Astrocyte (in vitro differentiated cells and primary cell): ENCODE measurements at places on chromosomes 7 and 10.

GRCh38 chr7:117621075-117621618 lies 141.3 kb downstream of the CFTR start:
- no peak overlapping the region for H3K27ac ChIP-seq
- no peaks in the 10 kb centered on the region for H3K4me1 ChIP-seq
- H3K36me3 ChIP-seq, result no peaks in the 10 kb centered on the region
- H3K4me3 ChIP-seq, result no peak overlapping the region
- no peaks in the 10 kb centered on the region for H3K27me3 ChIP-seq

- H3K4me3 ChIP-seq, result no peak overlapping the region
- H3K27ac ChIP-seq, result no peak overlapping the region
- no peak for DNase-seq
- H3K36me3 ChIP-seq, result no peaks in the 10 kb centered on the region
These were observed 49.5 kb downstream of the VSTM2A start for GRCh38 chr7:54591404-54592386.

DNA sequence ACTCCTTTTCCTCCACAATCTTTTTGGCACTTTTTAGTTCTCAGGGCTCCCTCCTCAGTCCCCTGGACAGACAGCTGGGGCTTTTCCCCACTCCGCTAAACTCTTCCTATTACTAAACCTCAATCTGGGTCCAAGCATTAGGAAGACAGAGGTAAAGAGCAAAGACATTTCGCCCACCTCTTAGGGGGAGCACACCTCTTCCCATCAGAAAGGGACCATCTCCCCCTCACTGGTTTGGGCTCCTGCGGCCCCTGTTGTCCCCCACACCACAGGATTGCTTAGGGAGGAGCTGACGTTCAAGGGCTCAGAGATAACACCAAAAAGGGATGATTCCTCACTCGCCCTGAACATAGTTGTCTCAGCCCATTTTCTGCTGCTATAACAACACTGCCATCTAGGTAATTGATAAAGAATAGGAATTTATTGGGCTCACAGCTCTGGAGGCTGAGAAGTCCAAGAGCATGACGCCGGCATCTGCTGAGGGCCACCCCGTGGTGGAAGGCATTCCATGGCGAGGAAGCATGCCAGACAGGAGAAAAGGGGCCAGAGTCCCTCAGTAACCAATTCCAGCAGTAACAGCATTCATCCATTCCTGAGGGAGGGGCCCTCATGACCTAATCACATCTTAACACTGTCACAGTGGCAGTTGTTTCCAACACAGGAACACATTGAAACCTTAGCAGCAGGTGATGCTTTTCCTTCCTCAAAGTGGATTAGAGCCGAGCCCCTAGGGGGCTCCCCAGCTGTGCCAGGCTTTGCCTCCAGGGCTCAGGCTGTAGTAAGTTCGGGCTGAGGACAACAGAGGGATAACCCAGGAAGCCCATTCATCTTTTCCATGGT lies 209.6 kb downstream of the EBF3 start:
- H3K4me1 ChIP-seq, result no peaks in the 10 kb centered on the region
- no peaks in the 10 kb centered on the region for H3K36me3 ChIP-seq
- no peak for DNase-seq
- no peak overlapping the region for H3K4me3 ChIP-seq
- peaks cover 2% of the 10 kb centered on the region for H3K27me3 ChIP-seq
- H3K27ac ChIP-seq, result no peak overlapping the region

DNA sequence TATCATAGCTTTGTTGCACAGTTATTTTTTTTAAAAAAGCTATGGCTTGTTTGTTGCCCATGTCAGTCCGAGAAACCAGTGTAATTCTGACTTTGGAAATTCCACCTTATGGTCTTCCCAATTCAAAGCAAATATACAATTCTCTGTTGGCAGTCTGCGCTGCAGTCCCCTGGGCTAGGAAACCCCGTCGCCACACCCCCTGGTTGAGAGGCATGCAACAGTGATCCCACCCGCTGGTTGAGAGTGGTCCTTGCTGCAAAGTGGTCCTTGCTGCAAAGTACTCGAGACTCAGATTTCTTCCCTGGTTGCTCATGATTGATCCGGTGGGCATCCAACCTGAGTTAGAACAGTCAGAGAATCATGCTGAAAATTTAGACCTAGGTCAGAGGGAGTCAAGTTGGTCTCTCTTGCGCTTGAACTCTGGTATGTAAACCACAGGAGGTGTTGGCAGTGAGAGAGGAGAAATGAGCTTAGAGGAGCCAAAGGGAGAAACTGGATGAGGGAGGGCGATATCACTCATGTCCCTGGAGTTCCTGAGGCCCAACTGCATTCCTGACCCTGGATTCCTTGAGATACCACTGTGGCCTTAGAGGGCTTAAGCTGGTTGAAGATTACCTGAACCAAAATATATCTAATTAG lies 45.0 kb upstream of the STK17A start:
- no peak overlapping the region for H3K4me3 ChIP-seq
- no peaks in the 10 kb centered on the region for H3K36me3 ChIP-seq
- no peak overlapping the region for H3K27ac ChIP-seq

DNA sequence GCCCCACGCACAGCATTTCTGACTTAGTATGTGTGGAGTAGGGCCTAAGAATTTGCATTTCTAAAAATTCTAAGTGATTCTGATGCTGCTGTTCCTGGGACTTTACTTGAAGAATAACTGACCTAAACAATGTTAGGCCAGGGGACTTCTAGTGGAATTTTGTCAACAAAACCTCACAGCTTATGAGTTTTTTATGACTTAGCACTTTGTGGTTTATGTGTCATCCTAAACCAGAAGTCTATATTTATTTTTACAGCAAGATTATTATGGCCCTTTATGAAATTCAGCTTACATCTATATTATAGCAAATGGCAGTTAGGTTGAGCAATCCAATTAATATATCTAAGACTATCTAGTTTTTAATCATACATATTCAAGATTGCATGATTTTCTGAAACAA lies 24.6 kb upstream of the BET1 start:
- peak; percentile 73 for DNase-seq
- no peak overlapping the region for H3K27ac ChIP-seq
- H3K27me3 ChIP-seq, result peaks cover 5% of the 10 kb centered on the region
- H3K36me3 ChIP-seq, result no peaks in the 10 kb centered on the region
- peaks cover 4% of the 10 kb centered on the region for H3K4me1 ChIP-seq

DNA sequence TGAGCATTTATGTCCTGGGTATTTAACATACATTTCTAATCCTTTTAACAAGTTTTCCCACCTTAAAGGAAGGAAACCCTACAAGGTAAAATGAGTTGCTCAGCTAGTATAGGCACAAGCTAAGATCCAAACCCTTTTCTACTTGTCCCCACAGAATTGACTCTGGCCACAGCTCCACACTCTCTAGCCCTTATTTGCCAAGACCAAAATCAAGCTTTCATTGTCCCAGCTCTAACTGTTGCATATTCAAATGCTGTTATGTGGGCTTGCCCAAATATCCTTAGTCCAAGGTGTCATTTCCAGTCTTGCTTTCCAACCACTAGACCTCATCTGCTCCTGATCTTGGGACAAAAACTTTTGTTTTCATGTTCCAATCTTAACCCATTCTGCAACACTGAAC lies 31.3 kb upstream of the LSM8 start:
- no peak overlapping the region for H3K4me3 ChIP-seq
- no peaks in the 10 kb centered on the region for H3K36me3 ChIP-seq
- no peaks in the 10 kb centered on the region for H3K27me3 ChIP-seq
- no peak for DNase-seq
- no peak overlapping the region for H3K27ac ChIP-seq
- H3K4me1 ChIP-seq, result no peaks in the 10 kb centered on the region

GRCh38 chr7:135160098-135160857 lies 10.2 kb downstream of the CYREN start:
- no peak overlapping the region for H3K4me3 ChIP-seq
- no peaks in the 10 kb centered on the region for H3K27me3 ChIP-seq
- H3K4me1 ChIP-seq, result peaks cover 6% of the 10 kb centered on the region
- DNase-seq, result peak; percentile 33
- peaks cover 2% of the 10 kb centered on the region for H3K36me3 ChIP-seq

DNA sequence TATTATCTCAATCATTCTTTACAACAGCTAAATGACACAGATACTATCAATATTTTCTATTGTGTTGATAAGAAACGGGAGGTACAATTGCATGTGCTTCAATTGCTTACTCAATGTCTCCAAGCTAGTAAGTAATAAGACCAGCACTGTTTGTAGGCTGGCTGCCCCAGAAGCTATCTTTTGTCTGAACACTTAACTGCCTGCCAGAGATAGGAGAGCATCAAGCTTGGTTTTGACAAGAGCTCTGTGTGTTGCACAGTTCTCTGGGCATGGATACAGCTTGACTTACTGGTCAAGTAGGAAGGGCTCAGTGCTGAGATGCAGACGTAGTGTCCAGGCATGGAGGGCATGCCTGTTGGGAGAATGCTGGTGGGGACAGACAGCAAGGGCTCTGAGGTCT lies 26.3 kb upstream of the CAPZA2 start:
- no peak overlapping the region for H3K4me3 ChIP-seq
- no peak overlapping the region for H3K27ac ChIP-seq
- no peaks in the 10 kb centered on the region for H3K4me1 ChIP-seq
- no peaks in the 10 kb centered on the region for H3K36me3 ChIP-seq
- DNase-seq, result no peak
- H3K27me3 ChIP-seq, result no peaks in the 10 kb centered on the region

DNA sequence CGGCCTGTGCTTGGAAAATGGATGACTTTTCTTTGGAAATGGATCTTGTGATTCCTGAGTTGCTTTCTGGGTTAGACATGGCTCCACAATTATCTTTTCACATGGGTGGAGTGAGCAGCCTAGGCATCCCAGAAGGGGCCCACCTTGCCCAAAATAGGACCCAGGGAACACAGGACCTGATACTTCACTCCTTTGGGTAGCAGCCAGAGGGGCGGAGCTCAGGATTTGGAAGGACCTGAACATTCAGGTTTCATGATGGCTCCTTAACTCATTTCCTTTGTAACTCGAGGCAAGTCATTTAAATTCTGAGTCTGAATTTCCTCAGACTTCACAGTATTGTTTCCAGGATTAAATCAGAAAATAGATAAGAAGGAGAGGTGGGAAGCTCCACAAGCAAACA lies 178.3 kb upstream of the ZMIZ1 start:
- H3K4me1 ChIP-seq, result no peaks in the 10 kb centered on the region
- no peak overlapping the region for H3K4me3 ChIP-seq
- no peak for DNase-seq
- H3K27me3 ChIP-seq, result peaks cover 15% of the 10 kb centered on the region
- no peak overlapping the region for H3K27ac ChIP-seq

DNA sequence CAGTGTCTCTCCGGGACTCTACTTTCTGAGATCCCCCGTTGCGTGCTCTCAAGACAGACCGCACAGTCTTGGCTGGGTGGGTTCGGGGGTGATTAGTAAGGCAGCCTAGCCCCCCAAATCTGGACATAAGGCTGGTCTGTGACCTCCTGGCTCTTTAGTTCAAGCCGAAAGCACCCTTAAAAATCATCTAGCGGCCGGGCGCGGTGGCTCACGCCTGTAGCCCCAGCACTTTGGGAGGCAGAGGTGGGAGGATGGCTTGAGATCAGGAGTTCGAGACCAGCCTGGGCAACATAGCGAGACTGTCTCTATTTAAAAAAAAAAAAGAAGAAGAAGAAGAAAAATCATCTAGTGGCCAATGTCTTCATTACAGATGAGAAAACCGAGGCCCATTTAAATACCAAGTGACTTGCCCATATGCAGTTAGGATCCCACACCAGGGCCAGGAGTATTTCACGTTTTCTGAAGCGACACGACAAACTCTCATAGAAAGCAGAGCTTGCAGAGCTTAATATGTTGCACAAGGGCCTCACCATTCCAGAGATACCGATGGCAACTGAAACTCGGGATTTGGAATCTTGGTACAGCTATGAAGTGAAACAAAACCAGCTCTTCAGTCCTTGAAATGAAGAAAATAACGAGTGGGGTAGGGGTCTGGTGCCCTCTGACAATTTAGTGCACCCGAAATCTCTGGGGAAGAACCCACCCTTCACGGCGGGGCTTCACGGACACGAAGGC lies 703 bp upstream of the HILPDA start:
- H3K36me3 ChIP-seq, result peaks cover 5% of the 10 kb centered on the region
- peaks cover 4% of the 10 kb centered on the region for H3K27me3 ChIP-seq
- peaks cover 17% of the 10 kb centered on the region for H3K4me1 ChIP-seq
- H3K27ac ChIP-seq, result peak overlapping the region; percentile 84

- no peaks in the 10 kb centered on the region for H3K27me3 ChIP-seq
- peaks cover 43% of the 10 kb centered on the region for H3K36me3 ChIP-seq
- no peak for DNase-seq
- no peak overlapping the region for H3K27ac ChIP-seq
- no peak overlapping the region for H3K4me3 ChIP-seq
- H3K4me1 ChIP-seq, result no peaks in the 10 kb centered on the region
These were observed 30.8 kb downstream of the TM9SF3 start for GRCh38 chr10:96556003-96556402.

GRCh38 chr10:78995987-78996791 lies 72.6 kb upstream of the ZMIZ1 start:
- H3K4me3 ChIP-seq, result no peak overlapping the region
- peaks cover 2% of the 10 kb centered on the region for H3K27me3 ChIP-seq
- H3K27ac ChIP-seq, result no peak overlapping the region

GRCh38 chr10:49622426-49623425 lies 8.9 kb downstream of the CHAT start:
- no peak for DNase-seq
- no peak overlapping the region for H3K27ac ChIP-seq
- peaks cover 7% of the 10 kb centered on the region for H3K27me3 ChIP-seq
- H3K4me3 ChIP-seq, result no peak overlapping the region
- no peaks in the 10 kb centered on the region for H3K36me3 ChIP-seq
